Esophagus squamous epithelium (tissue), 5 donors: ENCODE measurements at places on chromosomes 4 and X.
A peak's percentile ranks its signal among the peaks of the same experiment; 100 is the strongest.

DNA sequence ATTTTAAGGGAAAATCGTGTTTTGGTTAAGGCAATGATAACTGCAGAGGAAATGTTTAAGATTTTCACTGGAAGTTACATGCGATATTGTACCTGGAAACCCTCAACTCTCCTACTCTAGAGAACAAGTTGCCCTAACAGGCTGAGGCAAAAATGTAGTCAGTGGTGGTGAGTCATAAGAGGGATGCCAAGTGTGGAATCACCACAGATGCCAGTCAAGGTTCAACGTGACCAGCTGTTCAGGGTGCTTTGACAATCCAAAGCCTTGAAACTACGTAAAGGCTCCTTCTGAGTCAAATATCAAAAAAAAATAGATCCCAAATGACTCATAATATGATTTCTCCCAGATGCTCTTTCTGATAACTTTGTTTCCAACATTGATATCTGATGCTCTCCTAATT is 77.9 kb upstream of the AFF2 start:
- no peaks in the 10 kb centered on the region for H3K36me3 ChIP-seq
- H3K4me3 ChIP-seq = no peak overlapping the region
- no peak for DNase-seq

- H3K27me3 ChIP-seq = no peaks in the 10 kb centered on the region
- peaks cover 7% of the 10 kb centered on the region for H3K36me3 ChIP-seq
- no peak overlapping the region for H3K4me3 ChIP-seq
- H3K4me1 ChIP-seq = no peaks in the 10 kb centered on the region
- no peak for DNase-seq
- H3K27ac ChIP-seq = no peak overlapping the region
Measured at GRCh38 chrX:136819031-136819703, 38.4 kb upstream of the ARHGEF6 start.

GRCh38 chrX:106035064-106035463 is 3.5 kb downstream of the SERPINA7 start:
- no peak overlapping the region for H3K27ac ChIP-seq
- H3K4me1 ChIP-seq = no peaks in the 10 kb centered on the region
- no peaks in the 10 kb centered on the region for H3K27me3 ChIP-seq

DNA sequence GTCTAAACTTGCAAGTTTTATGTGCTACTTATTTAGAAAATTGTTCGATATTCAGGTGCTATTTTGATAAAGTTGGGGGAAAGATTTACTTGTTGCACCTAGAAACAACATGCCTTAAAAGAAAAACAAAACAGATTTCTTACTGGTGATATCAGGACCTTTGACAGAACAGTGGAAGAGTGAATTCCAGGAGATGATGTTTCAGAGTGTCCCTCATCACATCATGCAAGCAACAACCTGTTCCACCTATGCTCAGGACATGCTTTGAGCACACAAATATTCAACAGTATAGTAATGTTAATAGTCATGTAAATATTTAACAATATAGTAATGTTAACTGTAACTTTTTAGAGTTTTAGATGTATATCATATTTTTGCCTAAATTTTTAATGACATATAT is 23.9 kb upstream of the RNF128 start:
- H3K36me3 ChIP-seq = no peaks in the 10 kb centered on the region
- H3K4me3 ChIP-seq = no peak overlapping the region
- H3K27me3 ChIP-seq = no peaks in the 10 kb centered on the region
- H3K27ac ChIP-seq = no peak overlapping the region
- H3K4me1 ChIP-seq = no peaks in the 10 kb centered on the region

- no peak for DNase-seq
- peak overlapping the region; percentile 95 for H3K27ac ChIP-seq
Measured at GRCh38 chrX:64204701-64205440, 637 bp downstream of the AMER1 start.

DNA sequence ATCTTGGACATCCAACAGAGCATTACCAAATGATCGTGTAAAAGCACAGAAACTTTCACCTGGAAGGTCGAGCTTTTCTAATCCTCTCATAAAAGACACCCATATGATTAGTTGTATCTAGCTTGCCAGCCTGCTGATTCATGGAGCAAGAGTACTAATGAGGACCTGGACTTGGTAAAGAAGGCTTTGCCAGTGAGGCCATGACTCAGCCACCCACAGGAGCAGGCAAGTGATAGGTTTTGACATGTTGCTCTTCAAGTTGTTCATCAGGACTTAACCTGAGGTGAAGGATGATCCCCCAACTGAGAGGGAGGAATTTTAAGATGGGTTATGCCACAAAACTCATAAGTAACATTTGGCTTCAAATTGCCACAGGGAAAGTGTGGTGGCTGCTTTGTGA is 24.7 kb upstream of the EPGN start:
- no peak for DNase-seq
- H3K4me1 ChIP-seq = peaks cover 30% of the 10 kb centered on the region
- no peaks in the 10 kb centered on the region for H3K36me3 ChIP-seq
- no peaks in the 10 kb centered on the region for H3K27me3 ChIP-seq
- H3K27ac ChIP-seq = peak overlapping the region; percentile 53

DNA sequence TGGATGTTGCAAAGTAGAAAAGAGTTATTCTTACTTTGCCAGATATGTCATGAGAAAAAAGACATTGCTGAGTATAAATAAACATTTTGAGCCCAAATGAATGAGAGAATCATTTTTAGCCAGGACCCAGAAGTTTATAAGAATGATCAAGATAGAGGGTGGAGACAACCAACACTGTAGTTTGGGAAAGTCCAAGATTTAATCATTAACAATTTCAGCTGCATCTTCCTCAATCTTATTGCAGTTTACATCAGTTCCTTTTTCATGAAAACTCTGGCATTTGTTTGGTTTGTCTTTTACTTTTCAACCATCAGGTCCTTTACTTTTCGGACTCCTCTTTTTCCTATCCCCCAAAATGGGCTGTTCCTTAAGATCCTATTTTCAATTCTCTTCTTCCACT is 645.9 kb downstream of the ANKRD50 start:
- H3K27ac ChIP-seq = peak overlapping the region; percentile 8
- H3K4me3 ChIP-seq = no peak overlapping the region
- no peaks in the 10 kb centered on the region for H3K36me3 ChIP-seq
- DNase-seq = no peak
- no peaks in the 10 kb centered on the region for H3K27me3 ChIP-seq

GRCh38 chrX:117987373-117987772 is 129.2 kb downstream of the KLHL13 start:
- H3K4me3 ChIP-seq = no peak overlapping the region
- no peaks in the 10 kb centered on the region for H3K4me1 ChIP-seq
- no peaks in the 10 kb centered on the region for H3K27me3 ChIP-seq

- H3K27me3 ChIP-seq = no peaks in the 10 kb centered on the region
- H3K4me1 ChIP-seq = no peaks in the 10 kb centered on the region
- H3K27ac ChIP-seq = no peak overlapping the region
- no peak overlapping the region for H3K4me3 ChIP-seq
Measured at GRCh38 chr4:92994727-92995126, 691.0 kb downstream of the GRID2 start.

DNA sequence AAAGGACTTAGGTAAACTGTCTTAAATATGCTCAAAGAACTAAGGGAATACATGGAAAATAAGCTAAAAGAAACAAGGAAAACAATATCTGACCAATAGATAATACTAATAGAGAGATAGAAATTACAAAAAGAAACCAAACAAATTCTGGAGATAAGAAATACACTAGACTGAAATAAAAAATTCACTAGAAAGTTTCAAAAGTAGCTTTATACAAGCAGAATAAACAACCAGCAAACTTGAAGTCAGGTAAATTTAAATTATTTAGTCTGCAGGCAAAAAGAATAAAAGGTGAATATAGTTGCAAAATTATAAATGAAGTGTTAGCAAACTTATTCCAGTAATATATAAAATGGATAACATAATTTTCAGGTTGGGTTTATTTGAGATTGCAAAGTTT is 760.9 kb upstream of the INTU start:
- H3K36me3 ChIP-seq = no peaks in the 10 kb centered on the region
- H3K27ac ChIP-seq = no peak overlapping the region
- no peaks in the 10 kb centered on the region for H3K4me1 ChIP-seq
- DNase-seq = no peak
- no peak overlapping the region for H3K4me3 ChIP-seq

GRCh38 chrX:149881081-149881711 is at the start of gene MAGEA8:
MAGEA8 (plus strand) TSS chrX:149881183; CDS start chrX:149884273, 3,090 bp downstream.
- no peak for DNase-seq
- no peaks in the 10 kb centered on the region for H3K36me3 ChIP-seq
- no peaks in the 10 kb centered on the region for H3K4me1 ChIP-seq
- H3K4me3 ChIP-seq = no peak within 1 kb of the TSS
- no peaks in the 10 kb centered on the region for H3K27me3 ChIP-seq

GRCh38 chr4:98609934-98610333 is 48.5 kb downstream of the TSPAN5 start:
- no peak overlapping the region for H3K4me3 ChIP-seq
- DNase-seq = no peak
- no peaks in the 10 kb centered on the region for H3K27me3 ChIP-seq
- peaks cover 11% of the 10 kb centered on the region for H3K4me1 ChIP-seq
